NCI-H1930 (cell line): ENCODE measurements at places on chromosomes 7 and 10.

GRCh38 chr7:72020311-72020710, 391.8 kb downstream of the CALN1 start:
- DNase-seq, result no peak

DNA sequence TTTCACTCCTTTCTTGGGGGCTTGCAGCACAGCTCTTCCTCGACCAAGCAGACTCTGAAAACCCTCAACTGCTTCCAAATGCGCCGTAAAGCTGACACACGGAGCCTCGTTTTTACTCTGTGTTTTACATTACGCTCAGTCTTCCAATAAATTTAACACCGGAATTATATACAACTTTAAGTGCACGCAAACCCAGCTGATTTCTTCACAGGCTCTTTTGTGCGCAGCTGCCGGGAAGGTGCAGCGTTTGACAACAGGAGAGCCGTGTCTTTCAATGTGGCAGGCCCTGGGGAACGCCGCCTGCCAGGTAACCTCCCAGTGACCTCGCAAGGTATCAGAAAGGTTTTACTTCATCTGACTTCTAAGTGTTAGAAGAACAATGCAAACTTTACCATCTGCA, 35.0 kb downstream of the GFRA1 start:
- no peak for DNase-seq

- DNase-seq, result no peak
Measured at GRCh38 chr7:108059526-108059925, 56.6 kb upstream of the LAMB1 start.

DNA sequence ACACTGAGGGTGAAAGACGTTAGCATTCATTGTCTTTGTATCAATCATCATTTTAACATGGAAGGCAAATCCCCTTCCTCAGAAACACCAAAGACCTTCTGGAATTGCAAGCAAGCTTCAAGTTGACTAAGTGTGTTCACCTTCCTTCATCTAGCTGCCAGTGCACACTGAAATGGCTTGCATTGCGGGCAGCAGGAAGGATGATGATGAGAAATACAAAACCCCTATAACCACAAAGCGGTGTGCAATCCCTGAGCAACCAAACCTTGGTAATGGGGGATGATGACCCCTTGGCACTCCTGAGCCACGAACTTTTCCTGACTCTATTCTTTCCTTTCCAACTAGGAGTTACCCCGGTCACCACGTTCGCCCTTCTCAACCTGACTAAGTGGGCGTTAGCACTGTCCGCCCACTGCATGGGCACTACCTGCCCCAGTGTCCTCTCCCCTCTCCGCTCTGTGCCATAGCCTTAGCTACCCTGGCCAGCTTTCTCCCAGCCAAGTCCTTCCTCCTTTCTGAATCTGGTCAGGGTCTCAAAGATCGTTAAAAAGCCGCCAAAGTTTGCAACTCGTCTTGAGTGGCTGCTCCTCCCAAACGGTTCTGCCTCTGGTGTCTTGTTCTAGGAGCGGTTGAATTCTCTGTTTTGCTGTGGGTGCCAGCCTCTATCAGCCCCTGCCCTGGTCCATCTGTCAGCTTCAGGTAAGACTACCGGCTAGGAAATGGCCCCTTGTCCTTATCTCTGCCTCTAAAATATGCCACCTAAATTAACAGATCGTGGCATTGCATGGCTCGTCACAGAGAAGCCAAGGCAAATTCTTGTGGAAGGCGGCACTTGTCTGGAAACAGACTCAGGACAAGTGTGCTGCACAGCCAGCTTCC, 586 bp upstream of the AOC1 start:
- no peak for DNase-seq

DNA sequence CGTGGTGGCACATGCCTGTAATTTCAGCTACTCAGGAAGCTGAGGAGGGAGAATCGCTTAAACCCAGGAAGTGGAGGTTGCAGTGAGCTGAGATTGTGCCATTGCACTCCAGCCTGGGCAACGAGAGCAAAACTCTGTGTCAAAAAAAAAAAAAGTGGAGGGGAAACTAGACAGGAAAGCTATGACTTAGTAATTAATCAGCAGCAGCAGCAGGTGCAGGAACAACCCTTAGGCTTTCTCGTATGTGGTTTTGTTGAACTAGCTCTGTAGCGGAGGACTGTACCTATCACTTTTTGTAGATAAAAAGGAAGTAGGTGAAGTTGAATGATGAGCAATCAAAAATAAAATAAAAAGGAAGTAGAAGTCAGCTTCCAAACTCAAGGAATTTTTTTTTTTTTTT, 76.9 kb upstream of the KMT2C start:
- DNase-seq, result no peak

DNA sequence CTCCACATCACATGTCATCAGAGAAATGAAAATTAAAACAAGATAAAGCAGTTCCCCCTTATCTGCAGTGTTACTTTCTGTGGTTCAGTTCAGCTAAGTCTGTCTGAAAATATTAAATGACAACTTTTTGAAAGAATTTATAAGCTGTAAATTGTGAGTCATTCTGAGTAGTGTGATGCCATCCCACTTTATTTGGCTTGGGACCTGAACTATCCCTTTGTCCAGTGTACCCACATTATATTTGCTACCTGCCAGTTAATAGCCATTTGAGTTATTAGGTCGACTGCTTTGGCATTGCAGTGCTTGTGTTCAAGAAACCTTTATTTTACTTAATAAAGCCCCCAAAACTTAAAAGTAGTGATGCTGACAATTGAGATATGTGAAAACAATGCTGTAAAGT, 804.2 kb downstream of the ANKRD7 start:
- DNase-seq, result no peak

GRCh38 chr10:69119896-69120295, 4.1 kb upstream of the VPS26A start:
- DNase-seq, result no peak

- no peak for DNase-seq
Measured at GRCh38 chr7:95209276-95209675, 115.1 kb downstream of the PON1 start.

DNA sequence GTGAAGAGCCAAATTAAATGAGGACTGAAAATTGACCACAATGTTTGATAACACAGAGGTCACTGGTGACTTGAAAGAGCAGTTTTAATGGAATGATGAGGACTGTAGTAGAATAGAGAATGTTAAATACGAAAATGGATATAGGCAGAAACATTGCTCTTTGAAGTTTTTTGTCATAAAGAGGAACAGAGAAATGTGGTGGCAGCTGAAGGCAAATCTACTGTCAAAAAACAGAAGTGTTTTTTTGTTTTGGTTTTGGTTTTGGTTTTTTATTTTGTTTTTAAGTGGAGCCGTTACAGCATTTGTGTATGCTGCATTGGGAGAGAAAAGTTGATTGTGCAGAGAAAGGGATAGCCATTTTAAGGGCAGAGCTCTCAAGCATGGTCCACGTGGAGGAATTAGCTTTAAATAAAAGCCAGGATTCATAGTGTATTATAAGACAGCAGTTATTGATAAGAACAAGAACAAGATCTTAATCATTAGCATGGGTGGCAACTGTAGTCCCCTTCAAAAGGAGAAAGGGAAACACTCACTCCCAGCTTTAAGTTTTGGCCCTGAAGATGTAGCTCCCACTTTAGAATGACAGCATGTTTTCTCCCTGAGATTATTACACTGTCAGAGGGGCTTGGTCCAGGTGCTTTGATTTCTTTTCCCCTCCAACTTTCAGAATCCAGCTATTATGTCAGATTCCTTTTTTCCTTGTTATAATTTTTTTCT, 156.7 kb upstream of the BET1 start:
- DNase-seq, result no peak

DNA sequence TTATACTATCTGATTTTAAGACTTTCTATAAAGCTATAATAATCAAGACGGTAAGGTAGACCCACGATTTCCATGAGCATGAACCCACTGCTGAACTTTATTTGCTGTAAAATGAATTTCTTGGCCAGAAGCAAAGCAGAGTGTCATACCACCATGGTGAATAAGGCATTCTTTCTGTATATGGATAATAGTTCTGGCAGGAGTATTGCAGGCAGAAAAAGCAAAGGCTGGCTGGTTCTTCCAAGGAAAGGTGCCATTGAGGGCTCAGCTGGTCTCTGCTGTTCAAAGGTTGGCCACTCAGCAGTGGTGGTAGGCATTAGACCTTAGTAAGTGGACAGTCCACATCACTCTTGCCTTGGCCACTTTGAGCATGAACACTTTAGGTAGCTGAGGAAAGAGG, 104.1 kb upstream of the KCNMA1 start:
- DNase-seq, result no peak

- no peak for DNase-seq
Measured at GRCh38 chr7:47885309-47885986, 62.8 kb downstream of the PKD1L1 start.

GRCh38 chr7:6647080-6647479, 10.0 kb downstream of the ZNF316 start:
- no peak for DNase-seq

- DNase-seq, result no peak
Measured at GRCh38 chr7:130358471-130358870, 13.9 kb downstream of the CPA5 start.

GRCh38 chr7:4006687-4007086, 675.4 kb upstream of the FOXK1 start:
- no peak for DNase-seq

DNA sequence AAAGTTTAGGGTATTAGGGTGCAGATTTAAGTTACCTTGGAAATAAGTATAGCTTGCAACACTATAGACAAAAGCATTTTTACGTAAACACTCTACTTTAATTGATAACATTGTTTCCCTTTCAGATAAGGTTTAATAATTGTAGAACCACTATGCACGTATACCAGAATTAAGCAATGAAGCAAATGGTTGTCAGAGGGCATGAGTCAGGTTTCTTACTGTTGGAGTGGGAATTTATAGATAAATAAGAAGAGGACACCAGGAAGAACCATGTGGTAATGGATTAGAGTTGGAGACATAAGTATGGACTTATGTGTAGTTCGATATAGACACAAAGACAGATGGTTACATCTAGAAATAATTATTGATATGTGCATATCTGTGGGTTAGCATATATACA, 355.6 kb downstream of the ETV1 start:
- DNase-seq, result no peak

DNA sequence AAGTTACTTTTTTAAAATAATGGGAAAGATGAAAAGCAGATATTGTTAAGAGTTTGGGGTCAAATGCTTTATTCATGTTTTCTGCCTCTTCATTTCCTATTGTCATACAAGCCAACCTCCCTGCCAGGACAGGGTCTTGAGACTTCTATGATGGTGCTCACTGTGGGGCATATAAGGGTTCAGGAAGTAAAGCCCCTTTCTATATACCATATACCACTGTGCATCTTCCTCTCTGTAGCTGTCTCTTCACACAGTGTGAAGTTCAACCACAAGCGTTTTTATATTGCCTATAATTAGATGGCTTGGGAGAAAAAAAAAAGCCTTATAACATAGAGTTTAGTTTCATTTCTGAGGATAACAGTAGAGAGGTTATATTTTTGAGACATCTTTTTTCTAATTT, 389.8 kb upstream of the SORCS1 start:
- no peak for DNase-seq

- no peak for DNase-seq
Measured at GRCh38 chr10:34739915-34740314, 75.2 kb downstream of the PARD3 start.

DNA sequence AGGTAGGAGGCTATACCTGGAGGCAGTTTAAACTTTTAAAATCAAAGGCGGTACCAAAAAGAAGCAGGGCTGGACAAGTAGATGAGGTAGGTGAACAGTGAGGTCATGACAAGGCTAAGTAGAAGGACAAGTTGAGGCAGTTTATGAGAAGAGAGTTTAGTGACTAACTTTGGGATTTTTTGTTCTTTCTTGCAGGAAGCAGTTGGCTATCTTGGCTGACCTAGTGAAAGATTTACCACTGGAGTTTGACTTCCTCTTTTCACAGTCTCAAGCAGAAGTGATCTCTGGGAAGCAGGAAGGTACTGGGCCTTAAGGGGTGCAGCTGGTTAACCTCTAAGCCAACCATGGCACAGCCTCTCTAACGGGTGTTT, 26.3 kb downstream of the ENTPD7 start:
- DNase-seq, result no peak

GRCh38 chr7:22801912-22802311, 20.7 kb downstream of the TOMM7 start:
- DNase-seq, result no peak

- no peak for DNase-seq
Measured at GRCh38 chr10:84510121-84510520, 181.7 kb downstream of the CCSER2 start.

DNA sequence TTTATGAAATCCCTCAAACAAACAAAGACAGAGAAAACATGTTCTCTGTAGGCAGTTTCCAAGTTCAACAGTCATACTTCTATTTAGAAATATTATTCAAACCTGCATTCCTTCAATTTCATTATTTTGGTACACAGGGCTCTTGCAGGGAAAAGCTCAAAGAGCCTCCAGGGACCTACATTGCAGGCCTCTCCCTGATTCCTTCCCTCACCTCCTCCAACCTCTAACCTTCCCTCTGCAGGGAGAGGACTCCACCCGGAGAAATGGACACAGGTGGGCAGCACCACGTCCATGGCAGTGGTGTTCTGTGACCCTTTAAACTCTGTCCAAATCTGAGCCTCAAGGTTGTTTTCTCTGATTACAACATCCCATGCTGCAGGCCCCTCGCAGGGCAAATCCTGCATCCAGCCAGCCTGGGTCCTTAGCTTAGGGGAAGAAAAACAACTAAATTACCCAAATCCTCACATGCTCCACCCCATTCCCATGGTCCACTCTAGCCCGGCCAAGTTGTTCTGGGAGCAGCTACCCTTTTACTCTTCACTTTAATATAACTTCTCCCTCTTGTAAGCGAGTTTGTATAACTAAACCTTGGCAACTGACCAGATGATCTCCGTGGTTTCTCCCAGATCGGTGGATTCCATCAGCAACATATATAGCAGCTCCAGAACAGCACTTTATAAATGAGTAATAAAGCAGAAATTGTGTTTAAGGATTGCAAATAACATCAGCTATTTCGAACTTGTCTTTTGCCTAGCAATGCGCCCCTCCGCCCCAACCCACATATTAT, 129.8 kb downstream of the CUBN start:
- no peak for DNase-seq

- no peak for DNase-seq
Measured at GRCh38 chr10:70114902-70115301, 17.7 kb downstream of the AIFM2 start.

GRCh38 chr10:27626890-27627289, 118.7 kb downstream of the MKX start:
- no peak for DNase-seq

DNA sequence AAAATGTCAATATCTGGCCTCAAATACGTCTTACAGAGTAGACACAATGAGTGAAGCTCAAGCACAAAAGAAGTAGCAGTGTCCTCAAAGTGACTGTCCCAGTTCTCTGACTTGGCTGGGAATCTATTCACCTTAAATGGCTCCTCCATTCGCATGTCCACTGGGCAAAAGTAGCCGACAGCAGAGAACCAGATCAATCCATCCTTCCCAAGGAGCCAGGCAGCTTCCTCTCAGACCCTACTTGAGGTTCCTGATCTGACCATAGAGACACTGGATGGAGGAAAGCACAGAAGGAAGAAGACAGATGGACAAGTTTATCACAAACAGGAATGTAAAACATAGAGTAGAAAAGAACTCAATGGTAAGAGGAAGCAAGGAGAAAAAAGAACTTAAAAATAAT, 53.5 kb downstream of the CDK6 start:
- no peak for DNase-seq

- no peak for DNase-seq
Measured at GRCh38 chr10:45053569-45054100, 52.9 kb downstream of the ZNF22 start.

GRCh38 chr7:91551377-91552175, 287.3 kb downstream of the FZD1 start:
- no peak for DNase-seq

GRCh38 chr7:36315309-36315944, 74.2 kb upstream of the ANLN start:
- no peak for DNase-seq
